ENCODE measurements at places on chromosomes 3 and 15. TPM values are rescaled to one million over a fixed set of nuclear protein-coding genes. Genes with fewer than 3 reads are reported as not detected.

The SATB1 gene
- total RNA-seq, result 67.7 TPM

The COL8A1 gene
- 1.6 TPM for total RNA-seq

The ALDH1A3 gene
- 3.3 TPM for total RNA-seq

The CPNE9 gene
- 0.41 TPM for total RNA-seq

The TSEN2 gene
- 39.5 TPM for total RNA-seq

The MYL3 gene
- total RNA-seq, result not detected

Measured in frontal cortex (tissue), 4 donors.